ENCODE measurements at places on chromosomes 4 and X.
A peak's percentile ranks its signal among the peaks of the same experiment; 100 is the strongest.

DNA sequence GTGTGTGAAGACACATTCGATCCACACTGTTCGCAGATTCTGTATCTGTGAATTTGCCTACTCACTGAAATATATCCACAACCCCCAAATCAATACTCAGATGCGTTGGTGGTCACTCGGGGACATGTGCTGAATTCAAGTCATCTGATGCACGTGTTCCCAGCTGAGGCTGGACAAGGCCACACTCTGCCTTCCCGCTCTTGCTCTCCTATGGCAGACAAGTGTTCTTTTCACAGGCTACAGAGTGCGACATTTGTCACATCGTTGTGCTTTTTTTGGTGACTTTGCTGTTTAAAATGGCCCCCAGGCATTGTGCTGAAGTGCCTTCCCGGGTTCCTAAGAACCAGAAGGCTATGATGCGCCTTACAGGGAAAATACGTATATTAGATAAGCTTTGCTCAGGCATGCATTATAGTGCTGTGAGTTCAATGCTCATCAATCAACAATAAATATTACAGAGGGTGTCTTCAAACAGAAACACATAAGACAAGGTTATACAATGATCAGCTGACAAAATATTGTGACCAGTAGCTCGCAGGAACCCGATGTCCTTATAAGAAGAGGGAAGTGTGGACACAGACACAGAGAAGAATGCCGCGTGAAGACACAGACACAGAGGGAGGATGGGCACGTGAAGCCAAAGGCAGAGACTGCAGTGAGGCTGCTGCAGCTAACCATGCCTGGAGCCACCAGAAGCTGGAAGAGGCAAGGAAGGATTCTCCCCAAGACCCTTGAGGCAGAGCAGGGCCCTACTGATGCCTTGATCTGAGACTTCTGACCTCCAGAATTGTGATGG lies 42.0 kb downstream of the IRF2 start:
- no peak for DNase-seq

GRCh38 chr4:101790521-101791181 lies at the start of gene BANK1:
Gene BANK1, plus strand, starts transcription at chr4:101790730. Its CDS starts 151 bp downstream, at chr4:101790881.
- DNase-seq = no peak

GRCh38 chrX:148609515-148610327 lies 109.3 kb downstream of the AFF2 start:
- no peak for DNase-seq

GRCh38 chr4:186104114-186104889 lies at the start of gene FAM149A:
Gene FAM149A, plus strand, starts transcription at chr4:186104704.
- DNase-seq = peak; percentile 21

- no peak for DNase-seq
These were observed 53.5 kb downstream of the SPANXA2 start for GRCh38 chrX:141642979-141643378.

- DNase-seq = no peak
These were observed 1.9 kb upstream of the VEGFC start for GRCh38 chr4:176794651-176795050.

GRCh38 chr4:86366920-86367319 lies 7.1 kb upstream of the MAPK10 start:
- DNase-seq = no peak

DNA sequence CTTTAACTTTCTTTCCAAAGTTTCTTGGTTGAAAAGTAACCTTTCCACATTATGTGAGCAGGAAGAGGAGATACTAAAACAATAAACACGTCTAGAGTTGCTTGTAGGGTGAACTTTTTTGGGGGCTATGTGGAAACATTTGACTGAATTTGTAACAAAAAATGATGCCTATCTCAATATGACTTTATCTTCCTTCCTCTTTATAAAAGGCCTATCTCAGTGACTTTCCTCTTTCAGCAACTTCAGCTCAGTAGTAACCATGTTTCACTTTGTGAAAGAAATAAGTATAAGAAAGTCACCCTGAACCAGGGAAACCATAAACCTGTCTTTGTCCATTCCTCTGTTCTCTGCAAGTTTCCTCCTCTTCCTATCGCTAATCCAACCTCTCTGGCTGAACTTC lies 124.7 kb upstream of the TMEM164 start:
- DNase-seq = no peak

DNA sequence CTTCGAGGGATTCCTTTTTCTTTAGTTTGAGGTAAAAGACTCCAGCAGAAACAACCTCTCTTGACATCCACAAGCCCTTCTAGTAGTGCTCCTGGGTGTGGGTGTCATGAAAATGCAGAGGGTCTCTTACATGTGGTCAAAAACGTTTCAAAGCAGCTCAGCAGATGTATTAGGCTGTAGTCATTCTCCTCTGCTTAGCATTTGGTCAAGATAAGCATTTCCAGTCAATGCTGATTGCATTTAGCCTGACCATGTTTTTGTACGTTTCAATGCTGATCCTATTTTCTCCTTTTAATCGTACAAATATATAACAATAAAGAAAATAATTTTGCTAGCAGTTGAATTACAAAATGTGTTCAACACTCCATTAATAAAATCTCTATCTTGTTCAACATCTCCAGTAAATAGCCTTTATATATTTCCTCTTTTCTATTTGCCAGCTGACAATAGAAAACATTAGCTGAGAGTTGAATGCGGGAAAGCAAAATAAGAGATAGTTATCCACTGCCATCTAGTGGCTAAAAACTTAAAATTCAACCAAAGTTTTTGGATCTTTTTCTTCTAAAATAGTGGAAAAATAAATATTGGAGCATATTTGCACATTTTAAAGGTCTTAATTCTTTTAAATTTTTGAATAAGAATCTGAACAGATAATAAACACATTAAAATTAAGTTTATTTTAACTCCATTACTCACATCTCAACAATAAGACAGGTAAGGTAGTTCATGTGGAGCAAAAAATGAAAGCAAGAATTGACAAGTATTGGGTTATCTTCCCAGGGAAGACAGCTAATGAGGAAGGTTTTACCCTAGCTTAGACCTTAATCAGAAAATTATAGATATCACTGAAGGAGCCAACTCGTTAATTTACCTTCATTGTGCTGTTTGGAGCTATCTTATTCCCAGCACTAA lies 15.2 kb upstream of the PACRGL start:
- DNase-seq = no peak

DNA sequence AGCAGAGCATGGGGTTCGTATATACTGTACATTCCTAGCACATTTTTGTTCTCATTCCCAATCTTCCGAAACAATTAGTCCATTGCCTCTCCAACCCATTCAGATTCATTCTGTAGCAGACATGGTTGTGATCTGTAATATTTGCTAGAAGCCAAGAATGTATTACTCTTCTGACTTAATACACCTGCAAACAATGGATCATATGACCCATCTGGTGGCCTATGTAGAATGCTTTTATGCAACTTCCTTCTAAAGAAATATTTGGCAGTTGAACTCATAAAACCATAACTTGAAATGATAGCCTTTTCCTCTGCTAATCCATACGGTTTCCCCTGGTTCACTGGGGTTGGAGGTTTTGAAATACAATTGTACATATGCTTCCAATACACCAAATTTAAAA lies 32.8 kb upstream of the SGMS2 start:
- DNase-seq = no peak

DNA sequence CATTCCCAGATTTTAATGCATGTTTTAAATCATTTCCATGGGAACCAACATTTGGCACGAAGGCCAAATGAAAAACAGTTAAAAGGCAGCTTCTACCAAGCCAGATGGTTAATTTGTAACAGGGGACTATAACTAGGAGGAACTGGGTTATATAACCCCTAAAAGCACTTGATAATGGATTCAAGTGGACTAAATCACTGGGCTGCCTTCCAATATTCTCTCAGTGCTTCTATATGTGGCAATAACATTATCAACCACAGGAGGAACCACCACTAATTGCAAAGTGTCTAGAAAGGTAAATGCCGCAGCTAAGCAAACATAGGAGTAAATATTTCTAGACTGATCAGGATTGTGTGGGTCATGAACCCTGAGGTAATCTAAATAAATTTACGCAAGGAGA lies 391.5 kb downstream of the UBE2NL start:
- no peak for DNase-seq

- DNase-seq = no peak
These were observed 44.9 kb downstream of the SH3RF1 start for GRCh38 chr4:169225812-169226211.

DNA sequence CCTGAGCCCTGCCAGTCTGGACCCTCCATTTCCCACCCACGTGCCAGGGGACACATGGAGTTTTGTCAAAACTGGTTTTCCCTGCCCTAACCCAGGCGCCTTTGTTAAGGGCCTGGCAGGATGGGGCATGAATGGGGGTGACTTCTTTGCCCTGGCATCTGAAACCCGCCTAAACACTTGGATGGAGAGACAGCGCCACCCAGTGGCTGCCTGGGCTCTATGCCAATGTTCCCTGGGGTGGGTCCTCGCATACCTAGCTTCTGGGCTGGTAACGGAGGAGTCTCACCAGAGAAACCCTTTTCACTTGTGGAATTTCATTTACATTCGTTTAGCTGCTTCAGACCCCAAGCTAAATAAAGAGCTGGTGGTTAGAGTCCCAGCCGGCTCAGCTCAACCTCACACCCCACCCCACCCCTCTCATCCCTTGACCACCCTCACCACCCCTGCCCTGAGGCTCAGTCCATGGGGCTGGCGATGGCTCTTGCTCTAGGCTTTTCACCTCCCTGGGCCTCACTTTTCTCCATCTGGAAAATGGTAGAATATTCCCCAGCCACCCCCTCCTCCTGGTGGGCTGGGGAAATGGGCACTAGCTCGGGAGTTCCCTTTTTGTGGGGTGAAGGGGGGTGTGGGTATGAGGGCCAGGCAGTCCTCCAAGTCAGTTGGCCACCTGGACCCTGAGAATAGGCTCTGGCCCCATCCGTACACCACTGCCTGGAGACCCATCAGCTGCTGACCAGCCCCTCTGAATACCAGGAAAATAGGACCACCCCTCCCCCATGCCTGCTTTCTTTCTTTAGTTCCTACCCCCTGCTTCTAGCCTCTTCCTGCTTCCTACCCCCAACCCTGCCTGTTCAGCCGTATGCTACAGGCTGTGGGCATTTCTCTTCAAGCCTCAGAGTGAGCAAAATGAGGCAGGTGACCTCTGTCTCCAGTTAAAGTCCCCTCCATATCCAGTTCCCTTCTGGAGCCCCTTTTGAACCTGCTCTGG lies 57.1 kb upstream of the PJA1 start:
- DNase-seq = peak; percentile 39

DNA sequence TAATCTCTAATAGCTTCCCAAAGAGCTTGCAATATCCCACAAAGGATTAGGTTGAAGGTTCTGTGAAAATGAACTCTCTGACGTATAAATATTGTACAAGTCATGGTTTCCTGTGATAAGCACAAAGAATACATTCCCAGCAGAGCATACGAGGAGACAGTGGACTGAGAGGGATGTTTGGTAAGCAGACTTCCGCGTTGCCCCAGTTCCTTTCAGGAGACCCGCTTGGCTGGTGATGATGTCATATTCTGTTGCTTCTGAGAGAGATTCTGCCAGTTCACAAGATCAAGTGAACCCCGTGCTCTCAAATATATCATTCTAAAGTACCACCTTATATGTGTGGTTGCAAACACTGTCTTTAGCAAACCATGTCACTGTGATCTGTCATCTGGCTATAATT lies 323.9 kb upstream of the CASK start:
- no peak for DNase-seq

DNA sequence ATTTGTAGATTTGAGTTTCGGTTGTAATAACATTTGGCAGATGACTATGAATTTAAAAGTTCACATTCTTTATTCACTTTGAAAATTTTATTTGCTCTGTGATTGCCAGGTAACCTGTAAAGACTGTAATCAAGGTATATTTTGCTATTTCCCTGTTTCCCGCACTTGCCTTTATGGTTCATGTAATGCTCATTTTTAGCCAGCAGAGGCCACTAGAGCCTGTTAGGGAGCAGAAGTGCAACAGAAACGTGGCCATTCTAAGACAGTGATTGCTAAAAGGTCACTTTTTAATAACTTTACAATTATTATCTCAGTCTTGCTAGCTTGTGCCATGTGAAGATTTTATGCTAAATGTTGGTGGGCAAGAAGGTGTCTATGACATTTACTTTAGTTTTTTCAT lies 12.4 kb downstream of the YIPF6 start:
- DNase-seq = no peak

DNA sequence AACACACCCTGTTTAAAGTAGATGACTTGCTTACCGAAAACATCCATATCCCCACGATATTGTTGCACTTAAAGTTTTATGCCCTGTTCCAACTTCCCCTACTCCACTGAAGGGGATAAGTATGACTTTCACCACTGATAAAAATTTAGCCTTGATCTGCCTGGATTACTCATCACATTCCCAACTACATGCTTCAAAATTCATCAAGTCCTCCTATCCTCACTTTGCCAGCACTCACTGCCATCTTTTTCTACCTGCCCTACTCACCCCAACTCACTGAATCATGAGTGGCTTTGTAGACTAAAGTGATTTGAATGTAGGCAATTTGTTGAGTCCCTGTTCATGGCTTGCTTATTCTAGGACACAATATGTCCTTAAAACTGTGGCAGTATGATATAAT lies 12.2 kb upstream of the GPRIN3 start:
- DNase-seq = no peak

GRCh38 chr4:170884969-170885570 lies 795.3 kb upstream of the AADAT start:
- no peak for DNase-seq

DNA sequence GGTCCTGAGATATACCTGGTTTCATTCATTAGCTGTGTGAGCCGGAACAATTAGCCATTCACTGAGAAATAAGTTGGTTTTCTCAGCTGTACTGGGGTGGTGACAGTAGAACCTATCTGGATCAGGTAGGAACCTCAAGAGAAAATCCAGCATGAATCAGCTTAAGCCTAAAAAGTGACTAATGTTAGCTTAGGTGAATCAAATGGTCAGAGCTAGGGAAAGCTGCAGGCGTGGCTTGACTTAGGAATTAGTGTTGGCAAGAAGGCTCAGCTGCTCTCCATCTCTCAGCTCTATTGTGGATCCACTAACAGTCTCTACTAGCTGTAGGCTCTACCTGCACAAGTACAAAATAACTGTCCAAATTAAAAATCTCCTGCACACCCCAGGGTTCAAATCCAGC lies 1025.5 kb downstream of the RAB28 start:
- no peak for DNase-seq

GRCh38 chr4:67327245-67328017 lies 217.9 kb downstream of the CENPC start:
- DNase-seq = peak; percentile 2

DNA sequence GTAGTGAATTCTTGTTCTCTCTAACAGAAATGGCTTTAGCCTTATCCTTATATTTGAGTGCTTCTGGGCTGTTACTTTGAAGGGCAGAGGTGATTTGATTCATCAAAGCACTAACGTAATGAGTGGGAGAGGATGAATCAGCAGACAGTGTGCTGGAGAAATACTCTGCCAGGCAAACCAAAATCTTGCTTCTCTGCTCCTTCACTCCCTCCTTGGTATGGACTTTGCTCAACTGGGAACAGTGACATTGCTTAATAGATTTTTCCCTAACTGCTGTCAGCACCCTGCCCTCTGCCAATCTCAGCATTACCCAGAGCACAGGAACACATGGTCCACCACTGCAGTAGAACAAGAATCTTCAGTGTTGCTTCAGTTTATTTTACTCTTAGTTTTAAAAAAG lies 56.0 kb downstream of the PDLIM5 start:
- no peak for DNase-seq

DNA sequence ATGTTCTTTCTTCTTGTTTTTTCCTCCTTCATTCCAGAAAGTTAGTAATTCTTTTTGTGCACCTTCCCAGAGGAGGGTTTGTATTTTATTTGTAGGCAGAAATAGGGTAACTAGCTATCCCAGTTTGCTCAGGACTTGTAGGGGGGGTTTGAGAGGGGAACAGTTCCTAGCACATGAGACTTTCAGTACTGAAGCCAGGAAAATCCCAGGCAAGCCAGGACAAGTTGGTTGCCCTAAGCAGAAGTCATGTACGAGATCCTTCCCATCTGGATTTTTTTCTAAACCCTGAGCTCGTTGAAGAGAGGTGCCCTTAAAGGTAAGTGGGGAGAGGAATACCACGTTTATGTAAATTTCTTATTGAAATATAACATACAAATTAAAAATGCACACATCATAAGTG lies 15.6 kb upstream of the TAB3 start:
- no peak for DNase-seq
